ENCODE measurements at places on chromosomes 13 and 19.
A peak's percentile ranks its signal among the peaks of the same experiment; 100 is the strongest.

- no peak for DNase-seq
Measured at GRCh38 chr19:17358395-17358794, 18.7 kb downstream of the PLVAP start.

DNA sequence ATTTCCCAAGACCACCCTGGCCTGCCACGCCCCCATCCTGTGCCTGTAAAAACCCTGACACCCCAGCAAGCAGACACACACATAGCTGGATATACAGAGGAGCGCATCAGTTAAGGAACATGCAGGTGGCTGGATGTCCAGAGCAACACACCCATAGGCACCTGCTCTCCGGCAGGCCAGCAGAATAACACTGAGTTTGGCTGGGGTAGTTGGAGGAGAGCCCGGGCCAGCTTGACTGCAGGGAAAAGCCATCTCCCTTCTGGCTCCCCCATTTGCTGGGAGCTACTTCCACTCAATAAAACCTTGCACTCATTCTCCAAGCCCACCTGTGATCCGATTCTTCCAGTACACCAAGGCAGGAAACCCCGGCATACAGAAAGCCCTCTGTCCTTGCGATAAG lies 8.9 kb downstream of the RASL11A start:
- no peak for DNase-seq

DNA sequence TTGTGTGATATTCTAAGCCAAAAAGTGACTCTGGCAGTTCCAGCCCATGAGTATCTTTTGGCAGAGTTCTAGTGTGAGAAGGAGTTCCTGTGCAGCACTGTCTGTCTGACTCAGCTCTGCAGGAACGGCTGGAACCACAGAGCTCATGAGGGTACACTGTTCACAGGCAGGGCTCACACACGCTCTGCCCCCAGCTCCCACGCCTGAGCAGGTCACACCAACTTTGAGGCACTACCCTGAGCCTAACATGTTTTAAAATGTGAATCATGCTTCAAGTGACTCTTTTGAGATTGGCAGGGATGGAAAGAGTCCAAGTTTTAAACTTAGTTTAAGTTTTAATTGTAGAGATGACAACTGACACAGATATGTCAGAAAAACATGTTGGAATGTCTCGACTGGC lies 1203.3 kb downstream of the UQCRFS1 start:
- no peak for DNase-seq

DNA sequence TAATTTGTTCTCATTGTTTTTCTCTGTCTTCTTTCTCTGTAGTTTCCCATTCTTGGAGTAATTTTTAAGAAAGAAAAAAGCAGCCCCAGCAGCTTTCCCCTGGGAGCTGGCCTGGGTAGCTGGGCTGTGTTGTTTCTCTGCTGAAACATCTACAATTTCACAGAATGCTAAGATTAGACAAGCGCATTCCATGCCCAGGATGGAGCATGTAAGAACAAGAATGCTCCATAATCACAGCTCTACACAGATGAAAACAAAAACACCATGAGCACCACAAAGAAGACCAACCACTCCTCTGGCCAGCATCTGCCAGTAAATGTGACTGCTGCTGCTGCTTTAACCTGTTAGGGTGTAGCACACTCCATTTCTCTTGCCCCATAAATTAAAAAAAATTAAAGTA lies 239.2 kb upstream of the SLITRK1 start:
- no peak for DNase-seq

DNA sequence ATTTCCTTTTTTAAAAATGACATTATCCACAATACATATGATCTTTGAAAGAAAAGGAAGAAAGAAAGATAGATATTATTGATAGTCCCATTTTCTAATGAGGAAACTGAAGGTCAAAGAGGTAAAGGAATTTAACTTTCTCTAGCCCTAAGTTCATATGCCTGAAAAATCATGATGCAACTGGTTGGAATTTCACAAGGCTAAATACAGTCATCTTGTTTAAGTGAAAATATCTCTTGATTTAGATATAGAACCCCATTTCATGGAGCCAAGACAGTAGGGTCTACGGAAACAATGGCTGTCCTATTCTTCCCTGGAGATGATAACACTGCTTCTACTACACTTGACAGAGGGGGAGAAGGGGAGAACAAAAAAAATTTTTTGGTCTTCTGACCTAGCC lies 366.2 kb downstream of the DNAJC15 start:
- no peak for DNase-seq

- no peak for DNase-seq
Measured at GRCh38 chr13:23705583-23705982, 135.4 kb downstream of the TNFRSF19 start.

DNA sequence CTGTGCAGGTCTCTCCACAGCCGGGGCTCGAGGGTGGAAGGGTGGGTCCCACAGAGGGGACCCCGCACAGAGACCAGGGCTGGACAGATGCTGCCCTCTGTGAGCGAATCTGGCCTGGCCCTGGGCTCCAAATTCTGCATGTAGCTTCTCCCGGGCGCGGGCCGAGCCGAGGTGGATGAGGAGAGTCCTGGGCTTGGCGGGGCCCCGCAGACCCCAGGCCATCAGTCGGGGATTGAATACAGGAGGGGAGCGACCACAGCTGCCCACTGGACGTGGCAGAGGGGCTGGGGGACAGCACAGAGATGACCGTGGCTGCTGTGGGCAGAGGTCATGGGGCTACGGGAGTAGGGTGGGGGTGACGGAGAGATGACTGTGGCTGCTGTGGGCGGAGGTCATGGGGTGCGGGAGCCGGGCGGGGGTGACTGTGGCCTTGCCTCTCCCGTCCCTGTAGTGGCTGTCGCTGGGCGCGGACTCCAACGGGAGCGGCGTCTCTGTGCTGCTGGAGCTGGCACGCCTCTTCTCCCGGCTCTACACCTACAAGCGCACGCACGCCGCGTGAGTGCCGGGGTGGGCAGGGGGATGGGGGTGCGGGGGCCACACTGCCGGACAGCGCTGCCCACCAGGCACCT lies 15.5 kb downstream of the NCLN start:
- DNase-seq = no peak

GRCh38 chr13:80717776-80718175 lies 376.9 kb upstream of the SPRY2 start:
- no peak for DNase-seq

GRCh38 chr13:45852494-45852893 lies 941 bp upstream of the SIAH3 start:
- no peak for DNase-seq

- no peak for DNase-seq
Measured at GRCh38 chr13:57418067-57418677, 213.4 kb upstream of the PCDH17 start.

- DNase-seq = no peak
Measured at GRCh38 chr13:104024416-104025170, 958.4 kb upstream of the SLC10A2 start.

- DNase-seq = peak; percentile 11
Measured at GRCh38 chr13:52638666-52639328, 3.4 kb upstream of the HNRNPA1L2 start.

DNA sequence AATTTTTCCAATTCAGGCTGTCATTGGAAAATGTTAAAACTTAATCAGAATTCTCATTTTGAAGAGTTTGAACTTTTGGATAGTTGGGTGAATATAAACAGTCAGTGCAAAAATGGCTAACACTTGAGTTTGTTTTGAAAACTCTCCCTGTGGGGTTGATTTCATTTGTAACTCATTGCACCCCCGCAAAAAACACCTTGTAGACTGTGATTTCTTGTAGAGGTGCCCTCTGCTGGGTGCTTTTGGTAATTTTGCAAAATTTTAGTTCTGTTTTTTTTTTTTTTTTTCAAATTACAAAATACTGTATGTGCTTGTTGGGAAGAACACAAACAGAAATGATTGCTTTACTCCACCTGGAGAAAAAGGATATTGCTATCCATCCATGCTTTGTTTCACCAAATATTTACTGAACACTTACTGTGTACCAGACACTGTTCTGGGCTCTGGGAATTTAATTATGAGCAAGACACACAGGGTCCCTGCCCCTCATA lies 28.2 kb upstream of the GPI start:
- peak; percentile 62 for DNase-seq

DNA sequence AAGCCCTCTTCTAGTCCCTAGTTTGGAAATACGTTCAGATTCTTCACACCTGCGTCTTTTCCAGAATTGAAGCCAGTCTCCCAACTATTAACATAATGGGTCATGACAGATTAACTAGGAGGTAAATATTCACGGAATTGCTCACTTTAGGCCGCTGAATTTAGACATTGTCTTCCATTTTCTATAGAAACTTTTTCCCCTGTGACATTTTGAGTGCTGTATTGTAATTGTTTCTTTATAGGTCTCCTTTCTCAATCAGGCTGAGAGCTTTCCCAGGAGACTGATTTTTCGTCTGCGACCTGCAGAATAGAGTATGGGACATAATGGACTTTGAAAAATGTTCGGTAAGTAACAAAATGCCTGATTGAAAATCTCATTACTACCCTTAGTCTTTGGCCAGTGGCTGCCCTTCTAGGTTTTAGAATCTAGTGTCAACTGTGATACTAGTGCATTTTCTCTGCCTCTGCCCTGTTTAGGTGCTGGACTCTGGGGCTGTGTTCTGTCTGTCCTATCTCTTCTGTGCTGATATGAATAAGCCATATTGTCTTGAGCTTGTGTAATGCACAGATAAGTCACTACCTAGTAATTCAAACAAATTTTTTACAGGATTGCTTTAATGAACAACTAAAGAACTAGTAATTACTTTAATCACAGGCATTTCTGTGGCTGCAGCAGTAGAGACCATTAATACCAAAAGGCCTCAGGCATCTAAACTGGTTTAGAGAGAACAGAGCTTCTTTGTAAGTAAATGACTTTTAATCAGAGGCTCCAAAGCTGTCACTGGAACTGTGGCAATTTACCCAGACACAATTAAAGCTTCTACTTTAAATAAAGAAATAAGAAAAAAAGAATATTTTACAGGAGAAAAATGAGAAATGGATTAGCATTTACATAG lies 122.4 kb upstream of the FREM2 start:
- no peak for DNase-seq

DNA sequence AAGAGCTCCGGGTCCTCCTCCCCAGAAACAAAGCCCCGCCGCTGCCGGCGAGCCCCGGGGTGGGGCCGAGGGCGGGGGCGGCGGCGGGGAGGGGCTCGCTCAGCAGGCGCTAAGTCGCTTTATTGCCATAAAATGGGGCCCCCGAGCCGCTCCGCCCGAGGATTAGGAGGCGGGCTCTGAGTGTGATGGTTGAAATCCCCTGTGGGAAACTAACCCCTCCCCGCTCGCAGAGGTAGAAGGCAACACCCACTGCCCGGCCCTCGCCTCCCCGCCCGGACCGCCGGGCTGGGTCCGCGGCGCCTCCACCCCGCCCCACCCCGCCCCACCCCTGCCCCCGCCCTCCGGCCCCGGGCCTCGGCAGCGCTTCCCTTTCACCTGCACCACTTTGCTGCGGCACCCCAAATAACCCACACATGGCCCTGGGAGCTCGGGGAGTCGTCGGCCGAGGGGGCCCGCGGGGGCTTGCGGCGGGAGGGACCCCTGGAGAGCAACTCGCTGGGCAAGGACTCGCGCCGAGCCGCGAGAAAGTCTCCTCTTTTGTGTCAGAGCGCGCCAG lies at the start of gene KLF12:
Gene KLF12 (minus strand): TSS at position 184 of the 556 bp plus-strand sequence.
- peak; percentile 68 for DNase-seq

- peak; percentile 81 for DNase-seq
Measured at GRCh38 chr13:110471833-110472162, 89.7 kb downstream of the RAB20 start.

GRCh38 chr13:63403733-63404132 lies 1988.1 kb upstream of the PCDH20 start:
- no peak for DNase-seq

GRCh38 chr19:15556634-15557181 lies 48.4 kb downstream of the CYP4F22 start:
- peak; percentile 22 for DNase-seq
